ENCODE measurements at places on chromosomes 4 and X. TPM values are rescaled to one million over a fixed set of nuclear protein-coding genes. Genes with fewer than 3 reads are reported as not detected.

Gene ATP8A1
- total RNA-seq: 0.05 TPM

Gene TAB3
- total RNA-seq: 9.6 TPM

Gene GYPB
- total RNA-seq: not detected

Gene DSPP
- not detected for total RNA-seq

Gene UGT2B17
- total RNA-seq: not detected

Gene PHEX
- total RNA-seq: 0.42 TPM

Gene PNMA6F
- total RNA-seq: 0.02 TPM

Gene AKAP14
- total RNA-seq: not detected

Gene PPARGC1A
- total RNA-seq: 0.12 TPM

Gene HS3ST1
- total RNA-seq: 0.60 TPM

Gene FABP2
- not detected for total RNA-seq

Gene TREX2
- 1.8 TPM for total RNA-seq

Gene AGTR2
- total RNA-seq: not detected

Gene GPR173
- 0.02 TPM for total RNA-seq

Gene GRID2
- total RNA-seq: not detected

Gene CLDN22
- not detected for total RNA-seq

Gene TFDP3
- total RNA-seq: not detected

Gene FHDC1
- total RNA-seq: 0.86 TPM

Gene ARMCX2
- 0.05 TPM for total RNA-seq

Gene DGKK
- total RNA-seq: not detected

Gene TLR3
- 0.32 TPM for total RNA-seq

Gene CXCL6
- total RNA-seq: not detected

Gene NRK
- not detected for total RNA-seq

Gene UGT8
- 0.12 TPM for total RNA-seq

Gene GAGE12J
- total RNA-seq: not detected

Gene MAGT1
- total RNA-seq: 37.8 TPM

Gene HNRNPDL
- 228 TPM for total RNA-seq

Gene AVPR2
- not detected for total RNA-seq

Gene NEXMIF
- not detected for total RNA-seq

Gene TNIP3
- total RNA-seq: 0.39 TPM

Gene WDFY3
- 8.3 TPM for total RNA-seq

Gene CLCN4
- 3.6 TPM for total RNA-seq

Gene HSD17B13
- total RNA-seq: 0.05 TPM

Gene UGT2B7
- total RNA-seq: 0.35 TPM

Gene AREG
- 26.5 TPM for total RNA-seq

Gene CABS1
- not detected for total RNA-seq

Gene MAGEB1
- not detected for total RNA-seq

Gene PKD2
- total RNA-seq: 29.0 TPM

Gene TMPRSS11B
- total RNA-seq: not detected

Gene ACTRT1
- total RNA-seq: not detected

Gene TEX13B
- total RNA-seq: not detected

Gene GPR82
- total RNA-seq: not detected

Gene EIF4E
- 72.5 TPM for total RNA-seq

Gene S100G
- not detected for total RNA-seq

Gene FGF2
- total RNA-seq: 33.7 TPM

Gene PDE5A
- 0.39 TPM for total RNA-seq

Gene SLITRK4
- total RNA-seq: not detected

Gene SRPX
- 8.9 TPM for total RNA-seq

Gene JCHAIN
- total RNA-seq: 0.20 TPM
